ENCODE measurements at places on chromosomes 6 and 20.

DNA sequence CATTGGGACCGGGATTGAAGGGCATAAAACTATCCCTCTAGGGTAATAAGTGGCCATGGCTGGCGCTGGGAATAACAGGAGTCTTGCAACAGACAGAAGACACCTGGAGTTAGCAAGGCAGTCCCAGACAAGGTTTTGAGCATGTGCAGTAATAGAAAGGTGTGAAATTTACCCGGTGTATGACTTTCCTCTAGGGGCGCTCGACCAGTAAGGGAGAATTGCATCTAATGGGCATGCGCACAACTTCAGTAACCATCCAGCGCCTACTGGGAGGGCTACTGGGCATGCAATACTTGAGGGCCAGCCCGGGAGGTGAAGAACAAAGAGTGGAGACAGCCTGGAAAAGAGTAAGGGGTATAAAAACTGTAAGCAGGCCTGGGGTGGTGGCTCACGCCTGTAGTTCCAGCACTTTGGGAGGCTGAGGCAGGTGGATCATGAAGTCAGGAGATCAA lies 32.7 kb downstream of the SERPINB6 start:
- peak; percentile 92 for DNase-seq

DNA sequence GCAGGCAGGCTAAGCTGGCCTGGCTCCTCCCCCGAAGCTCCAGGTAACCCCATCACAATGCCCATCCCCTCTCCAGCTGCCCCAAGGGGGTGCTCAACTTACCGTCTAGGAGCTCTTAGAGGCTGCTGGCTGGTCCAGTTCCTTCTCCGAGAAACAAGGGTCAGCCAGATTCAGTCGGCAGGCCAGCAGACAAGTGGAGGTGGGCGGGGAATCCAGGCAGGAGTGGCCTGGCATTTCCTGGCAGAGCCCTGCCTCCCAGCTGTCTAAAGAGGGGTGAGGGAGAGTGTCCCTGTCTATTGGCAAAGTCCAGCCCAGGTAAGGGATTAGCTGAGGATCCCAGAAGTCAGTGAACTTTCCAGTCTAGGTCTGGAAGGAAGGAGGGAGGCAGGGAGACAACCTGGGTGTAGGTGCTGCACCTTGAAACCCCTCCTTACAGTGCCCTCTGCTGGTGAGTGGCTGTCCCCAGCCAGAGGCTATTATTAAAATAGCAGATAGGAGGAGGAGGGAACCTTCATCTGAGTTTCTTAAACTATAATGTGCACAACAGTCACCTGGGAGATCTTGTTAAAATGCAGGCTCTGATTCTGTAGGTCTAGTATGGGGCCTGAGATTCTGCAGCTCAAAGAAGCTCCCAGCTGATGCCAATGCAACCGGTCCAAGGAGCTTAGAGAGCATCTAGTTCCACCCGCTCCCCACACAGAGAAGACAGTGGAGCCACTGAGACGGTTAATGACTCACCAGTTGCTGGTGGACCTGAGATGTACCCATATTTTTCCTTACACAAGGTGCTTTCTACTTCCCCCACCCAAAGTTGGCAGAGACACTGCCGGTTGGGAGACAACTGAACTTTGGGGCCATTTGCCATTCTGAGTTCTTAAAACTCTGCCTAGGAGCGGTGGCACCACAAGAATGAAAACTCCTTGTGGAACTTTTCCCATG lies at the start of gene UNC5CL:
UNC5CL (minus strand) TSS at position 162 of the 939 bp plus-strand sequence. CDS start 4,147 bp downstream, outside the sequence.
- peak; percentile 71 for DNase-seq

DNA sequence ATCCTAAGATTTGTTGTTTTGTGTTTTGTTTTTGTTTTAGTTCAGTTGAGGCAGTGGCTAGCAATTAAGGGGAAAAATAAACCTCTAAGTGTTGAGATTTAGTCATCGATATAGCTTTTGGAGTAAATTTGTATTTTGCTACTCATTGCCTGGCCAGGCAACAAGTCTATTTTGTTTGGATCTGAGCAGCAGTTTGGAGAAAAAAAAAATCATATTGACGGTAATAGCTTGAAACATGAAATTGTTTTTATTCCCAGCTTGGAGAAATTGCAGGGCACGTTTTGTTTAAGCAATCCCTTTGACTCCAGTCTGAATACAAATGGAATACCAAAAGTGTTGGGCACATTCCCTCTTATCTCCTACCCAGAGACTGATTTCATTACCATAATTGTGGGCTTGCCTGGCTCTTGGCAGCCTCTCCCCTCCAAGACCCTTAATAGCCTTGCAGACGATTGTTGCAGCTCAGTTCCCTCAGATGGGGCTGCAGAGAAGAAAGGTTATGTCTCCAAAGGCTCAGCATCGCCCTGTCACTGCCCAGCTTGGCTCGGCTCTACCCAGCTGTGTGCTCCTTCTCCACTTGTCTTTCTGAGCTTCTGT lies 56.0 kb downstream of the ISM1 start:
- DNase-seq, result no peak

- no peak for DNase-seq
Observed at GRCh38 chr6:78954740-78955139, 87.4 kb downstream of the IRAK1BP1 start.

DNA sequence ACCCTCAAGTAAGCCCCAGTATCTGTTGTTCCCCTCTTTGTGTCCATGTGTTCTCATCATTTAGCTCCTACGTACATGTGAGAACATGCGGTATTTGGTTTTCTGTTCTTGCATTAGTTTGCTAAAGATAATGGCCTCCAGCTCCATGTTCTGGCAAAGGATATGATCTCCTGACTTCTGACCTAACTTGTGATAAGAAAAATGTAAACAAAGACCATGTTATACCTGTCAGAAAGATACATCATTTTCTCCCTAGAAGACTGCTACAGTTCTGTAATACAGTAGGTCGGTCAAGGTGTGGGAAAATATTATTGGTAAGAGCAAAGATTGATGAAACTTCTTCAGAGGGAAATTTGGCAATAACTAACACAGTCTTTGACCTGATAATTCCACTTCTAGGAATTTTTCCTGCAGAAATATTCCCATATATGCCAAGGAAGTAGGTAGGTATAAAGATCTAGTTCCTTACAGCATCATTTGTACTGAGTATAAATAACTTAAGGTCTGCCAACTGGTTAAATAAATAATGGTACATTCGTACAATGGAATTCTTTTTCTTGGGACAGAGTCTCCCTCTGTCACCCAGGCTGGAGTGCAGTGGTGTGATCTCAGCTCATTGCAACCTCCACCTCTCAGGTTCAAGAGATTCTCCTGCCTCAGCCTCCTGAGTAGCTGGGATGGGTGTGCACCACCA lies 19.1 kb upstream of the FKBP5 start:
- DNase-seq, result no peak

GRCh38 chr20:5654557-5654956 lies 95.6 kb upstream of the SHLD1 start:
- DNase-seq, result no peak

GRCh38 chr6:89706121-89706520 lies 67.6 kb upstream of the LYRM2 start:
- DNase-seq, result no peak

DNA sequence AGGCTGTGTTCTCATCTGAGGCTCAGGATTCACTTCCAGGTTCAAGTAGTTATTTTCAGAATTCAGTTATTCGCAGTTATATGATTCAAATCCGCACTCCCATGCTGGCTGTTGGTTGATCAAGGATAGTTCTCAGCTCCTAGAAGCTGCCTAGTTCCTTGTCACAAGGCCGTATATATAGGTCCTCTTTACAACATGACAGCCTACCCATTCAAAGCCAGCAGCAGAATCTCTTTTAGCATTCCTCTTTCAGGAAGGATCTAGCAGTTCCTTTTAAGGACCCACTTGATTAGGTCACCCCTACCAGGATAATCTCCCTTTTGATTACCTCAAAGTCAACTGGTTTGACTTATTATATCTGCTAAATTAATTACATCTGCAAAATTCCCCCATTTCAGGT lies 23.8 kb upstream of the LAMP5 start:
- DNase-seq, result no peak

GRCh38 chr6:31776989-31777666 lies at the start of gene VWA7:
Gene VWA7, minus strand, starts transcription at chr6:31777328. Its CDS starts 549 bp downstream, at chr6:31776779.
- DNase-seq, result peak; percentile 78

DNA sequence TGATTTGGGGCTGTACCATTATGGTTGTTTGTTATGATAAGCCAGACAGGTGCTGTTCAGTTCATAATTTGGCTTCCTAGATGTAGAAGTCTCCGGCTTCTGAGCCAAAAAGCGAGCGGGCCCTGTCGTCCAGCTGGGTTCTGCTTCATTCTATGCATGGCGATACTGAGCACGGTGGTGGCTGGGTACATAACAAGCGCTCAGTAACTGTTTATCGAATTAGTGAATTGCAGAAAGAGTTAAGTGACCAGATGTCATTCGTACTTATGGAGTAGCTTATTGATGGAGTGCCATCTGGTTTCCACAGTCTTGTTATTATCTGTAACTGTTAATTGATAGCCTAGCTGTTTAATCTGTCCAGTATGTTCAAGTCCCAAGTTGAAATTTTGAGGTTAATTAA lies 85.0 kb downstream of the DTD1 start:
- no peak for DNase-seq

DNA sequence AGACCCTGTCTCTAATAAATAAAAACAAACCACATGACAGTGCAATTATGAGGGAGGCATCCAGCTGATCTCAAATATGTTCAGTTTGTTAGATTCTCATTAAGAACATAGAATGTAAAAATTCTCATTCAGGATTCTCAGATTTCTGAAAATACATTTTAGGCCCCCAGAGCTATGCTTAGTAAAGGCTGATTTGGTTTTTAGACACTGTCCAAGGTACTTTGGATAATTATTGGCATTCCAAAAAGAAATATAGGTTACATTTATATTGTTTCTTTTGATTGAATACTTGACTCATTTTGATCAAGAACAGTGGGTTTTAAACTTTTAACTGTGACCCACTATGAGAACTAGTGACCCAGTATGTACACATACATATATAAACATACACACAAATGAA lies 55.5 kb downstream of the ANKRD6 start:
- DNase-seq, result no peak

DNA sequence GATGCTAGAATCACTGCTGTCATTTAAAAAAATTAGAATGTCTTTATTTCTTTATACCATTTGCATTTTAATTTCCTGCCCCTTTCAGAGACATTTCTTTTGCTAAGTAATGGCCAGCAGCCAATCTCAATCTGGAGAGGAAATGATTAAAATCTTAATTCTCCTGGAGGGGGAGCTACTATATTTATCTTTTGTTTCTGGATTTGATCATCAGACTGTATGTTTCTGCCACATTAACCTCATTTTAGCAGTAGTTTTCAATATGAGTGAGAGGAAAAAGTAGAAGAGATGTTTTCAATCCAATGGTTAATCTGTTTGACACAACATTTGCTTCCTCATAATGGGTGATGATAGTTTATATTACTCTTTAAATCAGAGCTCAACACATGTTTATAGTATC lies 138.0 kb downstream of the FUT9 start:
- no peak for DNase-seq

DNA sequence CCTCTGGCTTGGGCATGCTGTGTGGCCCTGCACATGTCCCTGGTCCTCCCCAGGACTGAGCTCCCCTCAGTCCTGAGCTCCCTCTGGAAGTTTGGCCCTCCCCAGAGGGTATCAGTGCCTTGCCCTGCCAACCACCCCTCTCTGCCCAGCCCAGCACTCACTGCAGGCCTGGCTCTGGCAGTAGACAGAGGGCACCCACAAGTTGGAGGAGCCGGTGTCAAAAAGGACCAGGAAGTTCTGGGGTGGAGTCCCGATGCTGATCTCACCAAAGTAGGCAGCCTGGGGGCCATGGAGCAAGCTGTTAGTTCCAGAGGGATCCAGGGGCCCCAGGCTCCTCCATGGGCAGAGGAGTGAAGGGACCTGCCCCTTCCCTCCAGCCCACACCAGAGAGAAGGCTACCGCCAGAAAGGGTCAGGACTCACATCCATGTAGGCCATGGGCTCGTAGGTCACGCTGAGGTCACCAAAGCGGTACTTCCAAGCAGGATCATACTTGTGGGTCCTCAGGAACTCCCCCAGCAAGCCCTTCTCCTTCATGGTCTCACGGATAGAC lies 2.9 kb downstream of the PGC start:
- DNase-seq, result no peak

DNA sequence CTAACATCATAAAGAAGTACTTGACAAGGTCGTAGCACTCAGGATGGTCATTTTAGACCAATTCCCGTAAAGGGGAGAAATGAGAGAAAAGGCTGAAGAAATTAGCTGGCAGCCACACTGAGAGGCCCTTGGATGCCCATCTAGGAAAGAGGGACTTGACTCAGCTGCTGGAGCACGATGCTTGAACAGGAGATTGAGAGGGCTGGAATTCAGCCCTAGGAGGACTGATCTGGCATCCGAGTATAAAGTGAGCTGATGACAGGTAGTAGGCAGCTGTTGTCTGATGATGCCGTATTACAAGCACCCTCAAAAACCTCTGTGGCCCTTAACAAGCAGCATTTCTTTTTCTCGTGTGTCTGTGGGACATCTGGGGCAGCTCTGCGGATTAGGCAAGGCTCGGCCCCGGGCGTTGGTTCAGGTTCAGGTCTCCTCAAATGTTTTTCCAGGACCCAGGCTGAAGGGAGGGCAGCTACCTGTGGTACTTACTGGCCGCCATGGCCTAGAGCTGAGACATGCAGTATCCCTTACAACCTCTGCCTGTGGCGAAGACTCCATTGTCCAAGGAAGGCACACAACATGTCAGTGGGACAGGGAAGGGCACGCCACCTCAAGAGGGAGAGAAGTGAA lies 219.6 kb upstream of the SNX9 start:
- DNase-seq, result no peak

- DNase-seq, result no peak
Observed at GRCh38 chr6:87481931-87482330, 9.2 kb downstream of the SLC35A1 start.

- no peak for DNase-seq
Observed at GRCh38 chr20:22382742-22383141, 201.6 kb downstream of the FOXA2 start.

- DNase-seq, result no peak
Observed at GRCh38 chr20:49045440-49046086, 549 bp upstream of the CSE1L start.

DNA sequence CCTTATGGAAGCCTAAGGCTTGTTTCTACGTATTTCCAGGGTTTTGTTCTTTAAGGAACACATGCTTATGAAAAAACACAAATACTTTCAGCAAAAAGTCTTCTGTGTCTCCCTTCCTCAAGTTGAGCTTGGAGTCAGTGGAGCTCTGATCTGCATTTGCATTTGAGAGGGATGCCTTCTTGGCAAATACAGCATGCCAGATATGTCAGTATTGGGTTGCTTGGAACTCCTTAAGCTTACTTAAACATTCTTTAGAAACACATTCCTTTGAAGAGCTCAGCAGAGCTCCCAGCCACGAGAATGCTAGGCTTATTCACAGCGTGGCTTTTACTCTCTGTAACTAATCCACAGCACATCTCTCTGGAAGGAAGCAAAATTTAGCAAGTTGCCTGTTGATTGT lies 68.3 kb downstream of the ANKRD6 start:
- DNase-seq, result no peak

- no peak for DNase-seq
Observed at GRCh38 chr6:153405931-153406330, 274.8 kb upstream of the RGS17 start.
